Bone marrow (tissue), 2 donors: ENCODE measurements at places on chromosomes 5 and 9.

DNA sequence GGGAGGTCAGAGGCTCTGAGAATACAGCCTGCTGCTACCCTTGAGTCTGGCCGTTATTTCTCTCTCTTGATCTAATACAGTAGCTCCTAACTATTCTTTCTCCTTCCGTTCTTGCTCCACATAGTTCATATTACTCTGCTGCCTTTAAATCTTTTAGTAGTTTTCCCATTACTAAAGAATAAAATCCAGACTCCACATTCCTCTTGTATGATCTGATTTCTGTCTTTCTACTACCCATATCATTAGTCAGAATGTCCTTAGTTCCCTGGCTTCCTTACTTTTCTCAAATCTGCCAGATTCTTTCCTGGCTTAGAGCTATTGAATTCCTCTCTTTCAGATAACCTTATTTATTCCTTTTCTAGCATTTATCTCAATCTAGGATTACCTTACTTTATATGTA lies 40.0 kb downstream of the MARCHF6 start:
- DNase-seq, result no peak

GRCh38 chr5:16981700-16982099 lies 45.6 kb upstream of the MYO10 start:
- DNase-seq, result no peak

DNA sequence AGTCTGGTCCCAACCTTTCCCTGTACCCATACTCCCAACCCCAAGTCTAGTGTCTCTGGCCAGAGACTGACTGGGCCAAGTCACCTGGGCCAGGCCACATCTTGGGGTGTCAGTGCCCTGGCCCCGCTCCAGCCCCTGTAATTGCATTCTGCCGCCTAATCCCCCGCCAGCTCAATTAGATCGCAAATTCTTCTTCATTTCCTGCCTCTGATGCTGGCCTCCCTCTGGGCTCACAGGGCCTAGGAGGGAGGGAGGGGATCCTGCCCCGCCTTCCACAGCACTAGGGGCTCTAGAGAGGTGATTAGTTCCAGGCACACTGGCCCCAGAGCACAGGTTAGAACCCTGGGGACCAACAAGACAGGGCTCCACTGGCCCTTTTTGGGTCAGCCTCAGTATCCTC lies 5.5 kb downstream of the CXXC5 start:
- no peak for DNase-seq

DNA sequence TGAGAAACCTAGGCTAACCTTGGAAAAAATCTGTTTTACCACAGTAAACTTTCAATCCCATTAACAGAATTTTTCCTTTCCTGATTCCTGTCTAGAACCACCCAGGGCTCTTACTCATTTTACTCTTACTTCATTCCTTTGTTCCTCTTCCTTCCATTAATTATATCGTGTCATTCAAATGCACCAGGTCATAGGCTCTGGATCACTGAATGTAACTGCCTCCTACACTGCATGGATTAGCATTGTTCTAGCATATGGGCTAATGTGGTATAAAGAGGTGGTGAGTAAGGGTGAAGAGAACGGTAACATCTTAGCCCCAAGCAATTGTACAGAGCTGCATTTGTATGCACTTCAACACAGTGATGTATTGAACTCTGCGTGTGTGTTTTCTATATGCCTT lies 49.5 kb upstream of the SPINK5 start:
- DNase-seq, result no peak

- DNase-seq, result no peak
Observed at GRCh38 chr5:148910686-148911361, 84.4 kb downstream of the ADRB2 start.

GRCh38 chr5:107466233-107466769 lies 204.4 kb downstream of the EFNA5 start:
- no peak for DNase-seq

GRCh38 chr9:134875371-134875770 lies 5.2 kb upstream of the FCN2 start:
- no peak for DNase-seq

GRCh38 chr9:113956901-113957300 lies 80.8 kb downstream of the ZNF618 start:
- no peak for DNase-seq

- no peak for DNase-seq
Observed at GRCh38 chr9:97763874-97764273, 66.7 kb upstream of the XPA start.

GRCh38 chr9:95513711-95514110 lies 3.1 kb downstream of the PTCH1 start:
- DNase-seq, result no peak

DNA sequence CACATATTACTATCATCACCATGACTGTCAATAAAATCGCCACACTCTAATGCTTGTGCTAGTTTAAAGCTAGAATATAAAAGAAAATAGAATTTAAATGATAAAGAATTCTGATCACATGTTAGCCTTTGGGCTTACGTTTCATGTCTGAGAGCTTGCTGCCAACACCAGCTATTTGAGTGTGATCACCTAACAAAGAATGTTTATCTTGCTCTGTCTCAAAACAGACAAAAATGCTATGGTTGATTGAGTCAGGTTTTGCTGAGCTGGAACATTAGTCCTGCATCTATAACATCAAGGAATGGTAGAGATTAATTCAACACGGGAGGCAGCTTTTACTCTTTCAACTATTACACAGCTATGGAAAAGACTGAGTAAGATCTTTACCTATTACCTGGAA lies 50.7 kb downstream of the MSX2 start:
- no peak for DNase-seq

- no peak for DNase-seq
Observed at GRCh38 chr9:36101916-36102741, 34.4 kb upstream of the GLIPR2 start.

DNA sequence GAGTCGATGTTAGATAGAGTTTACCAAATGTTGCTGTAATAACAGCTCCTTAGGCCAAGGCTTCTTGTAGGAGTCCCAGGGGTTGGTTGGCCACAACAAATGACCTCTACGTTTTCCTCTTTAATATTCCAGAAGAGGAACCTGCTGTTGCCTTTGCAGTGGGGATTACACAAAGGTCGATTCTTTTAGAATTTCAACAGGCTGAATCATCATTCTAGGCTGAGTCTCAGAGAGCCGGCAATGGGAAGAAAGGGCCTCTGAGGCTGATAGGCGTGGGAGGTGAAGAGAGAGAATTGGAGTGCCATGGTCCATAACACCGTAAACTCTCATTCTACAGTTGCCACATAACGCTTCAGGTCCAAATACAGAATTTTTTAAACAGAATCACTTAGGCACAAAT lies 405.9 kb upstream of the DAP start:
- no peak for DNase-seq

DNA sequence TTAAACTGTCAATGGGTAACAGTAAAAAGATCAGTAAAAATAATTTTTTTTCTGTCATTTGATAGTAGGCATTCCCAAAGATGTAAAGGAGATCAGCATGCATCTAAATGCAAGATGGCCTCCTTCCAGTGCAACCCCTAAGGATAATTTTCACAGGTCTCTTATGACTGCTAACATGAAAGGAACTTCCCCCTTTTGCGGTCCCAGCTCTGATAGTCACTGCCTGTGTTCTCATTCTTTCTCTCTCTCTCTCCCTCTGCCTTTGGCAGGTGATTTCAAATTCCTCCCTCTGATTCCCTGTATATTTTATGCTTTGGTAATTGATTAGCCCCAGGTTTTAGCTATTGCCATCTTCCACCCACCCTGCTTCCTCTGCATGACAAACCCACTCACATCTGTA lies 8.9 kb downstream of the SPINK14 start:
- DNase-seq, result no peak

DNA sequence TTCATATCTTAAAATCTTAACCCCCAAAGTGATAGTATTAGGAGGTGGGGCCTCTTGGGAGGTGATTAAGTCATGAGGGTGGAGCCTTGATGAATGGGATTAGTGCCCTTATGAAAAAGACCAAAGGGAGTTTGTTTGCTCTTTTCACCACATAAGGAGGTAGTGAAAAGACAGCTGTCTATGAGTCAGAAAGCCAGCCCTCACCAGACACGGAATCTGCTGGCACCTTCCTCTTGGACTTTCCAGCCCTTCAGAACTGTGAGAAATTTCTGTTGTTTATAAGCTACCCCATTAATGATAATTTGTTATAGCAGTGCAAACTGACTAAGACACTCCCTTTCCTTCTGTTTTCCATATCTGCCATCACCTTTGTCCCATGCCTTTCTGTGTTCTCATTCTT lies 20.8 kb downstream of the IFNB1 start:
- no peak for DNase-seq

GRCh38 chr5:109455598-109456096 lies 45.9 kb upstream of the PJA2 start:
- no peak for DNase-seq

DNA sequence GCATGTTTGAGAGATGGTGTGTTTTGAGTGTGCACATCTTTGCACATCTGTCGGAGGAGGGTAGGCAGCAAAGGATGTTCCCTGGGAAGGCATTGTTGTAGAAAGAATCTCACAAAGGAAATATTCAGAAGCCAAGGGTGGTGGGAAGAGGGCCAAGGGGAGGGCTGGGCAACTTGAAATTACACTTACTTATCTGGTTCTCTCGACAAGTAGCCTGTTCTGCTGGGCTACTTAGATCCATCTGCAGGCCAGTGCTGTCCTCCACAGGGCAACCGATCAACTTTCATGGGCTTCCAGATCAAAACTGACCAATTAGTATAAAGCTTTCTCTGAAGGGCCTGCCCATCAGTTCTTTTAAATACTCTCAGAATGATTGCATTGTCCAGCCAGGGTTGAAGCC lies 495.2 kb downstream of the GADD45G start:
- DNase-seq, result no peak

GRCh38 chr9:71263451-71263850 lies 142.0 kb upstream of the TRPM3 start:
- DNase-seq, result no peak

GRCh38 chr5:129903466-129904101 lies 681 bp upstream of the CHSY3 start:
- DNase-seq, result no peak

DNA sequence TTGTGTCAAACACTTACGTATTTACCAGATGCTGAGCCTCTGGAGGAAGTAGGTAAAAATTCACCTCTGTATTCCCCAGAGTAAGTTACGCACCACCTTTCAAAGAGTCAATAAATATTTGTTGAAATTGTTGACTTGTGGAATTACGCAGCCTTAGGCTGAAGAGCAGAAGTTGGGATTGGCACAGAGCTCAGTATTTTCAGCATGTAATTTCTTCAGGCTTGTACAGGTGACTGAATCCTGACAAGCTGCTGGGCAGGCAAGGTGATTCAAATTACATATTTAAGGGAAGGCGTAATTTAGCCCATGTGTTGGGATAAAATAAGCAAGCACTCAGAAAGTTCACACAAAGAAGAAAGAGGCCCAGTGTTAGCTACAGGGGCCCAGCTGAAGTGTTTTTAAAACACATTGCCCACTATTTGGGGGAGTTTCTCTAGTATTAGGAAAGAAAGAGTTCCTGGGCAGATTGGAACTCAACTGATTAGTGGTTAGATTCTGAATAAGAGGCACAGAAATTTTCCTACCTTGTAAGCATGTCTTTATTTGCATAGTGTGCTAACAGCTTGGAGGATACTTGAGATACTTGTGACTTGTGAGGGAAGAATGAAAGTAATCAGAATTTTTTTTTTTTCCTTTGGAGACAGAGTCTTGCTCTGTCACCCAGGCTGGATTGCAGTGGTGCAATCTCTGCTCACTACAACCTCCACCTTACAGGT lies 165.3 kb upstream of the FBXL7 start:
- no peak for DNase-seq

- no peak for DNase-seq
Observed at GRCh38 chr9:37066139-37066725, 32.2 kb upstream of the PAX5 start.
